Stimulated activated CD4-positive, alpha-beta T cell treated with anti-CD3 and anti-CD28 coated beads, Interleukin-1b, Interleukin-23, amount 100 ng/mL, for 1 hour (primary cell): ENCODE measurements at places on chromosomes 11 and 22.

- DNase-seq = no peak
These were observed 2.4 kb downstream of the SIDT2 start for GRCh38 chr11:117180661-117181585.

GRCh38 chr11:73152861-73153483, 10.9 kb upstream of the FCHSD2 start:
- DNase-seq = no peak

- no peak for DNase-seq
These were observed 5.0 kb downstream of the DPF2 start for GRCh38 chr11:65338676-65339075.

- DNase-seq = no peak
These were observed 123.8 kb upstream of the CCDC179 start for GRCh38 chr11:22984045-22984444.
